Fibroblast of skin of back (primary cell): ENCODE measurements at places on chromosomes 1 and 21.

- no peak for DNase-seq
Observed at GRCh38 chr1:192088496-192088895, 69.8 kb upstream of the RGS18 start.

DNA sequence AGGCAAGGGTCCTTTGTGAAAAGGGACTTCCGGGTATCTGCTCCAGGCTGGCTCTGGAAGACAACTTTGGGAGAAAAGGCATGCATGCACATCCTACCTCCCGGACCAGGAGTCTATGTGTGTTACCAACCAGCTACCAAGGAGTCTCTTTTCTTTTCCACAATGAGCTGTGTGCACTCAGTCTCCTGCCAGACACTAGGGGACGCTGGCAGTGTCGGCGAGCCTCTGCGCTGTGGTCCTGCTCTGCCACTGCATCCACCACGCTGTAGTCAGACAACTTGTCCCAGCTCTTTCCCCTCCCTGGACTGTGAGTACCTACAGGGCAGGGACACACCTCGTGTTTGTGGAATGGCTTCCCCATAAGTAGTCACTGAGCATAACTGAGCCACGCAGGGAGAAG, 5.1 kb upstream of the SSR2 start:
- peak; percentile 44 for DNase-seq

DNA sequence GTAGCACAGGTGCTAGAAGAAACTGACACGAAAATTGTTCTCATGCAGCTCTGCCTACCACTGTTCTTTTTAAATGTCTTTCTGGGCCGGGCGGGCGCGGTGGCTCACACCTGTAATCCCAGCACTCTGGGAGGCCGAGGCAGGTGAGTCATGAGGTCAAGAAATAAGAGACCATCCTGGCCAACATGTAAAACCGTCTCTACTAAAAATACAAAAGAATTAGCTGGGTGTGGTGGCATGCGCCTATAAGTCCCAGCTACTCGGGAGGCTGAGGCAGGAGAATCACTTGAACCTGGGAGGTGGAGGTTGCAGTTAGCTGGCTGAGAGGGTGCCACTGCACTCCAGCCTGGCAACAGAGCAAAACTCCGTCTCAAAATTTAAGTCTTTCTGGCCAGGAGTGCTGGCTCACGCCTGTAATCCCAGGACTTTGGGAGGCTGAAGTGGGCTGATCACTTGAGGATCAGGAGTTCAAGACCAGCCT, 947 bp upstream of the RIT1 start:
- DNase-seq, result no peak

GRCh38 chr21:26445440-26445839, 127.6 kb downstream of the CYYR1 start:
- peak; percentile 85 for DNase-seq

GRCh38 chr1:187010571-187011309, 182.0 kb downstream of the PLA2G4A start:
- DNase-seq, result no peak

GRCh38 chr21:45416620-45417019, 11.7 kb downstream of the COL18A1 start:
- no peak for DNase-seq
